ENCODE measurements at places on chromosomes 7 and 10.

DNA sequence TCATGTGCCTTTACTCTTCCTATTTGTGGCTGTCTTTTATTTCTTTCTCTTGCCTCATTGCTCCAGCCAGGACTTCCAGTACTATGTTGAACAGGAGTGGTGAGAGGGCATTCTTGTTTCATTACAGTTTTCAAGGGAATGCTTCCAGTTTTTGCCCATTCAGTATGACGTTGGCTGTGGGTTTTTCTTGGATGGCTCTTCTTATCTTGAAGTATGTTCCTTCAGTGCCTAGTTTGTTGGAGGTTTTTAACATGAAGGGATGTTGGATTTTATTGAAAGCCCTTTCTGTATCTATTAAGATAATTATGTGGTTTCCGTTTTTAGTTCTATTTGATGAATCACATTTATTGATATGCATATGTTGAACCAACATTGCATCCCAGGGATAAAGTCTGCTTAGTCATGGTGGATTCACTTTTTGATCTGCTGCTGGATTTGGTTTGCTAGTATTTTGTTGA lies 96.8 kb downstream of the GLCCI1 start:
- DNase-seq = no peak

DNA sequence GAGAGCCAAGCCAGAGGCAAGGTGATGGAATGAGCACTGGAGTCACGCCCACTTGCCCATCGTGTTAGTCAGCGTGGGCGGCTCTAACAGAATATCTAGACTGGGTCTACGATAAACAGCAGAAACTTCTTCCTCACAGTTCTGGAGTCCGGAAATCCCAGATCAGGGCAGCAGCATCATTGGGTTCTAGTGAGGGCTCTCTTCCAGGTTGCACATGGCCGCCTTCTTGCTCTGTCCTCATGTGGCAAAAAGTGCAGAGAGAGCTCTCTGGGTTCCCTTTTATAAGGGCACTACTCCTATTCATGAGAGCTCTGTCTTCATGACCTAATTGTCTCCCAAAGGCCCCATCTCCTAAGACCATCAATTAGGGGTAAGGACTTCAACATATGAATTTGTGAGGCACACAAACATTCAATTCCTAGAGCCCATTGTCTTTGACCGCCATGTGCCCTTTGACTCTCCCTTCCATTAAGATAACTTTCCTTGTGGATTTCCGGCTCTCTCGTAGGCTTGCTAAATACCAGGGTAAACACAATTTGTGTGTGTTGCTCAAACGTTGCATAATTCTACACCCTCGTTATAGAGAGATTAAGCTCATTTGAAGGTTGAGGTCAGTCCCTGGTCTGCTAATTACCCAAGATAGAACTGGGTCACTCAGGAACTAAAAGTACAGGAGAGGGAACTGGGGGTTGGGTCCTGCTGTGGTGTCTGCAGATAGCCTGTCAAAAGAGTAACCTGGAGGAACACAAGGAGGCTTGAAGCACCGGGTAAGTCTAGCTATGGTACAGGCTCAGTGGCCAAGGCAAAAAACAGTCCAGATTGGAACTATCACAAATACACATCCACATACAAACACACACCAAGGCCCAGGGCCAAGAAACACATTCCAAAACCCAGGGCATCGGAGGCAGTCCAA lies 28.7 kb upstream of the USP6NL start:
- DNase-seq = no peak

- no peak for DNase-seq
Measured at GRCh38 chr10:25901199-25901598, 32.8 kb upstream of the MYO3A start.

DNA sequence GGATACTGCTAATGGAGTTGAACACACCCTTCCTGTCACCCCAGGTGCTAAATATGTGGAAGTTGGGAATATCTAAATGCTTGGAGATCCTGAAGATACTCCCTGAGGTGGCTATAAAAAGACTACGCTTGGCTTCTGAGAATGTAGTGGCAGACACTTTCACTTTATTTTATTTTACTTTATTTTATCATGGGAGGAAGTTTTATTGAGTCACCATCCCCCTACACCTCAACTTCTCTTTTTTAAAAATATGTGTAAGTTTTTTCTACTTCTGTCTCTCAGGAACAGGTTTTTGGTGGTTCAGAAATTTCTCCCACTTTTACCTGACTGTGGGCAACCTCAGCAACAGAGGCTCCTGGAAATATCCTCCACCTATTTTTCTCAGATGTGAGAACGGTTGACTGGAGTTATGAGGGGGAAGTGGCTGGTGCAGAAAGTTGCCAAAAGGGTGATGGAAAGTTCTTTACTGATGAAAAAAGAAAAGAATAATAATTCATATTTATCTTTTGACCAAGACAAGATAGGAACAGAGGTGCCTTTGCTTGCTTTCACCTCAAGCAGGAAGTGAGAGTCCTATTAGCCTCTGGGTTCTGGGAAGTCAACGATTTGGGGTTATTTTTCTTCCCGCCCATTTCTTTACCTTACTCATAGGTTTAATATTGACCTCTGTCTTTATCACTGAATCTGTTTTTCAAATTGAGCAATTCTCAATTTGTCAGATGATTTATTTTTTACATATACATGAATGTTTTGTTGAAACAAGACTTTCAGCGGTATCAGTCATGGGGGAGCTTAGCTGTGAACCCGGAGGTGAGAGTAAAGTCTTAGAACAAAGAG lies 103.6 kb downstream of the AHR start:
- no peak for DNase-seq

DNA sequence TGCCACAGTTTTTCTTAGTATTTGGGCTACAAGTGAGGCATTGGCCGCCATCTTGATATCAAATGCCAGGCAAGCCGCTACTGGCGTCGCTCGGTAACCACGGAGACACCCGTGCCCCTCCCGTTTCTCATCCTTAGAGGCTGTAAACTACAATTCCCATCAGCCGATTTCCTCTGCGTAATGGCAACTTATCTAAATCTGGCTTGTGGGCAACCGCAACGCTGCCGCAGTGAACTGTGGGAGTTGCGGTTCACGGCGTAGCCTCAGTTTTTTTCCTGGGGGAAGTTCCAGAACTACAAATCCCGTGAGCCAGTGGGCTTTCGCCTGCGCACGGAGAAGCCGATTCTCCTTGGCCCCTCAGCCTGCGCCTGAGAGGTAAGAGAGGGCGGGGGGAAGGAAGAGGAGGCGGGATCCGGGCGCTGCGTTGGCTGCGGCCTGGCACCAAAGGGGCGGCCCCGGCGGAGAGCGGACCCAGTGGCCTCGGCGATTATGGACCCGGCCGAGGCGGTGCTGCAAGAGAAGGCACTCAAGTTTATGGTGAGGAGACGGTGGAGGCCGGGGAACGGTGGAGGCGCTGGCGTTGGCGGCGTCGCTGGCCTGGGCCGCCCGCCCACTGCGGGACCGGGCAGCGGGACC lies at the start of gene BTRC:
TSS of gene BTRC (plus strand) at position 474 of the 636 bp plus-strand sequence. CDS start at position 490, 16 bp downstream.
- DNase-seq = peak; percentile 88

DNA sequence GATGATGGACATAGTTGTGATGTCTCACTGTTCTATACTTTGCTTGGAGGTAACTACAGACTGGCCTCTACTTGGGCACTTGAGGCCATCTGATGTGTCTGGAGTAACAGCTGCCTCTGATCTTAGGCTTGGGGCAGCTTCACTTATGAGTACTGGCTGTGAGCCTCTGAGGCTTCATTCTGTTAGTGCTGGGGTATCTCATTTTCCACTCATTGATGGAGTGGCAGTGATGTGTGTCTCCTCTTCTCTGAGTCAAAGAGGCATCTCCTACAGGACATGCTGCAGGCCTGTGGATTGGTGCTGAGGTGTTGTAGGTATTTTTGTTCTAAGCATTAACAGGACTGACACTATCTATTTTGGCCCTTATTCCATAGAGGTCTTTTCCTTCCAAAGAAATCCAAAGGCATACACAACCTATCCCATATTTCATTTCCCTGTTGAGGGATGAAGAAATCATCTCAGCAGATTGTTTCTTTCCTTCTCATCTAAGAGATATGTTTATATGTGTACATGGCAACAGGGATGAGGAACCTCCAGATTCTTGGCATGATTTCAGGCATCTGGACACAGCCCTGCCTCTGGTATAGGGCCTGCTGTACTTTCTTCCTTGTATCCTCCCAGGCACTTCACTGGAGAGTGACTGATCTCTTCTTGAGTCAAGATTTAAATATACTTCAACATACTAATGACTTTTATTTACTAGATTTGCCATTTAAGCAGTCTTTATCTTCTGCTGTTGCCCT lies 65.7 kb upstream of the NOBOX start:
- no peak for DNase-seq

DNA sequence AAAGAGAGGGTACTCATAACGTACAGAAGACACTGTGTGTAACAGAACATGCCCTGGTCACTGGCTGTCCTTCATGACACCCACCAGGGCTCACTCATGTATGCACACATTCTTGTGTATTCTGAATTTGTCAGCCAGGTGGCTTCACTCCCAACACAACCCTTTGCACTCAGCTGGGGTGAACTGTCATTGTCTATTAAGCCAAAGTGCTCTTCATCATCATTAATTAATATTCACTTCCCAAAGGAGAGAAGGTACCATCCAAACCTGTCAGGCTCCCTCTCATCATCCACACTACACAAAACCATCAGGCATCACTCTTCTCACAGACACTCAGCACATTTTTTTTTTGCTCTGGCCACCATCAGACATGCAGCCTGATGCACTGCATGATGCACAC lies 469.8 kb downstream of the SORCS1 start:
- no peak for DNase-seq

DNA sequence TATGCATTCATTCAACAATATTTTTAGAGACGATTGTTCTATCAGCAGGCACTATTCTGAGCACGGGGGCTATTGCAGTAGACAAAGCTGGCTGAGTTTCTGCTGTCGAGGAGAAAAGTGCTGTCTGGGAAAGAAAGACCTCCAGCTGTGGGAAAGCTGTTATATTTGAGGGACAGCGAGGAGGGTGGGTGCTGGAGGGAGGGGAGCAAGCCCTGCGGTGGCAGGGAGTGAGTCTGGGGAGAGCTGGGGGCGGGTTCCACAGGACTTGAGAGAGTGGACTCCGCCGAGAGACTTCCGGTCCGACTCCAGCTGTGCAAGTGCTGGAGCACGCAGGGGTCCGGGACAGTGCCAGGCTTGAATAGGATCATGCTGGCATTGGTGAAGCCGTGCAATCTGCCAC lies 602.1 kb upstream of the FOXK1 start:
- DNase-seq = no peak
